Lung microvascular endothelial cell (primary cell): ENCODE measurements at places on chromosomes 2 and 18. TPM values are rescaled to one million over a fixed set of nuclear protein-coding genes. Genes with fewer than 3 reads are reported as not detected.

Gene SLC5A7
- not detected in 2 replicates for total RNA-seq

Gene PROKR1
- not detected in 2 replicates for total RNA-seq

Gene SERPINB4
- not detected in 2 replicates for total RNA-seq

DNA sequence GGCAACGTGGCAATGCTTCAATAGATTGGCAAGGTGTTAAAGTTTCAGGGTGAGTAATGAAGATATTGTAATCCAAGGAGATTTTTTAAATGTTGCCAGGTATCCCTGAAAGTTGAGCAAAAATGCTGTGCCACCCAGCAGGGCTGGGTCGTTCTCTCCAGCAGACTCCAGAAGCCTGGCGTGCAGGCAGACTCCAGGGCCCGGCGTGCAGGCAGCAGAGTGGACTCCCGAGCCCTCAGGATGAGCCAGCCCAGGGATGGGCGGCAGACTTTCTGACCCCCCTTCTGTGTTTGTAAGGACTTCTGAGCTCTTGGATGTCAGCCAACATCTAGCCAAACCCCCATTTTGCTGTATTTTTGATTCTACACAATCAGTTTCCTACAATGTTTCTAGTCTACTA, 289.1 kb downstream of the ZNF516 start:
- no peak for DNase-seq

DNA sequence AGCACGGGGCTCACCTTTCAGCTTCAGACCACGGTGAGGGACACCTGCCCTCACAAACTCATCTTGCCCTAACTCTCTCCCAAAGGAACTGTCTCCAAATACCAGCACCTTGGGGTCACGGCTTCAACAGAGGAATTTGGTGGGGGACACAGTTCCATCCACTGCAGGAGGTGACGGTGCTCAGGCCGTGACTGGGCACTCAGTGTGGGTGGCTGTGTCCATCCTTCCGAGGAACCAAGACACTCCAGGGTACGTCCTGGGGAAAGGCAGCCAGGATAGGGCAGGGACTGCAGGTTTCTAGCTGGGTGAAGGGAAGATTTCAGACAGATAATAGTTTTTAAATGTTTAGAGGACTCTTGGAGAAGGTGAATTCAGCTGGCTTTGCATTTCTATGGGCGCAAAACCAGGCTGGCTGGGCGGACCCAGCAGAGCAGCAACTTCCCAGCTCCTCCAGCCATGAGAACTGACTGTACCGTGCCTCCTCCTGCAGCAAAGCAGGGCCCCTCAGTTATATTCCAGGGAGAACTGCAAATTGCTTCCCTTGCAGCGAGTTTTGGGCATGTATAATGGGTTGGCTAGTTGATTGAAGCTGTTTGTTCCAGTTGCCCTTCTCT, 23.9 kb upstream of the ALLC start:
- DNase-seq, result no peak

- DNase-seq, result no peak
Measured at GRCh38 chr2:26640781-26641564, at the start of gene CIB4. Gene CIB4, minus strand, starts transcription at chr2:26641366. Its CDS starts 52 bp downstream, at chr2:26641314.

GRCh38 chr18:24632158-24632988, 171.9 kb downstream of the HRH4 start:
- DNase-seq, result no peak

DNA sequence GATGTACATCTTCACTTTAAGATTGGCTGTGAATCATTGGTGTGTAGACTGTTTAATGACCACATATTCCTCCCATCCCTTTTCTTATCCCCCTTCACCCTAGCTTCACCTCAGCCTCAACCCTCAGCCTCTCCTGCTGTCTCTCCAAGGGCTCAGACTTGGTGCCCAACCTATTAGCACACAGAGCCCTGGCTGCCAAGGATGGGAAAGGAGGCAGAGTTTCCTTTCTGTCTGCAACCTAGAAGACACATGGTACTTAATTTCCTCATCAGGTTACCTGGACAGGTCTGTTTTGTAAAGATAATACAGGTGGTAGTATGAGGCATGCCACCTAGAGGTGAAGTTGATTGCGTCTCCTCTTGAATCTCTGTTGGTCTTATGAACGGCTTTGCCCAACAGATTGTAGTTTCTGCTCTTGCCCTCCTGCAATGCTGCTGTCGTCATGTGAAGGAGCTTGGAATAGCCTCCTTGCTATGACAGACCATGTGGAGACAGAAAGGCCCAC, 44.5 kb upstream of the RMND5A start:
- no peak for DNase-seq
